GM23338 (cell line): ENCODE measurements at places on chromosomes 5 and 9. TPM values are rescaled to one million over a fixed set of nuclear protein-coding genes. Genes with fewer than 3 reads are reported as not detected.

The PCDHB16 gene
- total RNA-seq: 2.2 and 2.4 TPM in 2 replicates

The FAM153A gene
- not detected in 2 replicates for total RNA-seq

DNA sequence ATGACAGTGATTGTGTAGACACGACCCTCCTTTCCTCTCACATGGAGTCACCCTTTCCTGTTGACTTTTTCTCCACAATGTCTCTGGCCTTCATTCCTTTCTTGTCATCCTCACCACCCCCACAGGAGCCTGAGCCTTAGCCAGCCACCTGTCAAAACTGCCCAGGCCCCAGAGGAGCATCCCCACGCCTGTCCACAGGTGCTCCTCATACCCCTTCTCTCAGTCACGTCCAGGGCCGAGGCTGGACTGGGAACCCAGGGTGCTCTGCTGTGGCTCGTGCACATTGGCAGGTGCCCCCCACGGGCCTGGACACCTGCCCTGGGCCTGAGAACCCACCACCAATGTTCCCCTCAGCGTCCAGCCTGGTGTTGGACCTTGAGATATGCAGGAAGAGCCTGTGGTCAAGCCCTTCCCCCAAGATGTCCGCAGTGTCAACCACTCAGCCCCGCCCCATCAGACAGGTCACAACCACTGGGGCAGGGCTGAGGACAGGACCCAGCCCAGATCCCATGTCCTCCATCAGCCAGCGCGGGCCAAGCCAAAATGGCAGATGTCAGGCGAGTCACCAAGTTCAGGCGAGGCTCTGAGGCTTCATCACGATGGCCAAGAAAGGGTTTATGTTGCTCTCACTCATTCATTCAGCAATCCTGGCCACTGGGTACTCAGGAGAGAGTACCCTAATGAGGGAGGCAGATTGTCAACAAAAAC, 65.8 kb upstream of the STXBP1 start:
- DNase-seq: no peak

DNA sequence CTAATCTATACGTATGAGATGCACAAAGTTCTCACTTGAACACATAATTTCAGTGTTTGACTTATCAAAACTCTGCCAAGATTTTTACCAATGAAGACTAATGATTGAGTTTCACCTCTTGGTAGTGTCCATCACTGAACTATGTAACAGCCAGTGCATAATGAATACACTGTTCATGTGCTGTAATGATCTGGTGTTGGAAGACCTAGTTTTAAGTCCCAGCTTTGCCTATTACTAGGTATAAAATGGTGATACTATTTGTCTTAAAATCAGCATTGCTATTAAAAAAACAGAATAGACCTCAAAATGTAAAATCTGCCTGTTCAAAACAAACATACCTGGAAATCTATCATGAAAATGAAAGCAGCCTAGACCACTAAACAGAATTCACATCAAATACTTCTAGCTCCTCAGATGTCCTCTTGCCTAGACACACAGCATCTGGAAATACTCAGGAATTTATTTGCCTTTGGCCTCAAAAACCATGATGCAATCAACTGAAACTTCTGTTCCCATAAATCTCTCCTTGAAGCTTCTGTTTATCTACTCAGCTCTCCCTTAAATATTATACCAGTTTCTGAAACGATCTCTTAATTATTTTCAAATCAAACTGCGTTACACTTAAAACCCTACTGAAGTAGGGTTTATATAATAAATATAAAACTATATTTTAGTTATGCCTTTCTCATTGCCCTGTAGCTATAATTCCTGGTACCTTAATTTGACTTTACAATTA, 38.1 kb downstream of the MRPS27 start:
- no peak for DNase-seq

- DNase-seq: peak; percentile 74
Observed at GRCh38 chr5:2207416-2208238, 324.9 kb upstream of the IRX4 start.

- DNase-seq: no peak
Observed at GRCh38 chr9:100088202-100088601, 10.6 kb downstream of the ERP44 start.

GRCh38 chr9:134136118-134136995, 475 bp downstream of the WDR5 start:
- peak; percentile 51 for DNase-seq

DNA sequence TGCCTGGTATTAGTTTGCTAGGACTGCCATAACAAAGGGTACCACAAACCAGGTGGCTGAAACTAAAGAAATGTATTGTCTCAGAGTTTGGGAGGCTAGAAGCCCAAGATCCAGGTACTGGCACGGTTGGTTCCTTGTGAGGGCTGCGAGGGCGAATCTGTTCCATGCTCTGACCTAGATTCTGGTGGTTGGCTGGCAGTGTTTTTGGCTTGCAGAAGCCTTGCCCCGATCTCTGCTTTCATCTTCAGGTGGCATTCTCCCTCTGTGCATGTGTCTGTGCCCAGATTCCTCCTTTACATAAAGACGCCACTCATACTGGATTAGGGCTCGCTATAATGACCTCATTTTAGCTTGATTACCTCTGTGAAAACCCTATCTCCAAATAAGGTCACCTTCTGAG, 36.7 kb downstream of the RAI14 start:
- no peak for DNase-seq

DNA sequence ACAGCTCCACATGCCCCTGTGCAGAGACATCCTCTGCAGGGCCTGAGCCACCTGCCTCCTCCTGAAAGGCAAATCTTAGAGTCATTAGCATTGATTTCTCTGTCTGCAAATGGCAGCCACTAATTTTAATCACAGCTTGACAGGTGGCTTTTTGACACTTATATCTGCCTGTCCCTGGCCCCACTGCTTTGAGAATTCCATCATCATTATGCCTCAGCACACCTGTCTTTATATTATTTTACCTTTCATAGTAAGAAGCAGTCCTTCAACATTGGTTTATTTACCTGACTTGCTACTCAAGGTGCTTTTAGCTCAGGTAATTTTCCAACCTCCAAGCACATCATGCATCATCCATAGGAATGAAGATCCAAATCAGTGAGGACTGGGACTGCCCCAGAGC, 451.3 kb downstream of the MTRR start:
- DNase-seq: no peak

DNA sequence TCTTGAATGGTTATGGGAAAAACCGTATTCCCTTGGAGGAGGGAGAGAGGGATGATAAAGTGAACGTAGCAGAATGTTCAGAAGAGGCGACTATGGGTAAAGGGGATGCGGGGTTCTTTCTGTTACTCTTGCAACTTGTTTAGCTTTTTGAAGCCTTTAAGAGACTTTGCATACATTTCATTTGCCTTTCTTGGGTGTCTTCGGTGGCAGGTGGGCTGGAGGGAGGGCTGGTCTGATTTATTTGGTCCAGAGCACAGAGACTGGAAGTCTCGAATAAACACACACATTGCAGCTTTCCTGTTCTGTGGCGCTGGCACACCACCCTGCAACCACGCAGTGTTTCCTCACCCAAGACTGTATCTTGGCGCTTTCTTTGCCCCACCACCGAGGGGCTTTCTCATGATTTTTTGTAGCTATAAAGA, 23.2 kb downstream of the TTF1 start:
- DNase-seq: no peak
